NCI-H1436 treated with DMSO at 0.1 percent for 48 hours (cell line): ENCODE measurements at places on chromosomes 6 and 20.

DNA sequence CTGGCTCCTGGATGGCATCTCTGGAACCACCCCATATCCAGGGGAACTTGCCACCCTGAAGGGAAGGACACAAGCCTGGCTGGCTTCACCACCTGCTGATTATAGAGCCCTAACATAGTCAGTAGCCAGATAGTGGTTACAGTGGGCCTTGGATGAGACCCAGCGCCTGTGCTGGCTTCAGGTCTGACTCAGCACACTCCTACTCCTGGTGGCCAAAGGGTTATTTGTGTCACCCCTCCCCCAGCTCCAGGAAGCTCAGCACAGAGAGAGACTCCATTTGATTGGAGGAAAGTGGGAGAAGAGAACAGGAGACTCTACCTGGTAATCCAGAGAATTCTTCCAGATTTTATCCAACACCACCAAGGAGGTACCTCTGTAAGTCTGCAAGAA lies 12.8 kb downstream of the SNX14 start:
- no peak for DNase-seq

DNA sequence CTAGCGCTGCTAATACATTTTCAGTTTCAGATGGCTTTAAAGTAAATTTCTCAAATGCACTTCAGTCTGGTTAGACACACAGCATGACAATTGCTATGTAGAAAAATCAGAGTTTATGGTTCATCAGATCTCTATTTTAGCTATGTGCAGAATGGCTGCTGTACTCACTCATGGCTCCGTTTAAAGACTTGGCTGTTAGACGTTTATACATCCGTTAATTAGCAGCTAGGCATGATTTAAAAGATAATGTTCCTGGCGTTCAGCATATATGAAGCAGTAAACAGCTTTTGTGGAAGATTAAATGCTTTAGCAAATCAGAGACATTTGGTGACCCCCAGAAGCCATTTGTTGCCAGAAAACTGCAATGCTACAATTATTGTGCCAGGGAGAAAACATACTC lies 350.0 kb upstream of the MANEA start:
- peak; percentile 28 for DNase-seq

DNA sequence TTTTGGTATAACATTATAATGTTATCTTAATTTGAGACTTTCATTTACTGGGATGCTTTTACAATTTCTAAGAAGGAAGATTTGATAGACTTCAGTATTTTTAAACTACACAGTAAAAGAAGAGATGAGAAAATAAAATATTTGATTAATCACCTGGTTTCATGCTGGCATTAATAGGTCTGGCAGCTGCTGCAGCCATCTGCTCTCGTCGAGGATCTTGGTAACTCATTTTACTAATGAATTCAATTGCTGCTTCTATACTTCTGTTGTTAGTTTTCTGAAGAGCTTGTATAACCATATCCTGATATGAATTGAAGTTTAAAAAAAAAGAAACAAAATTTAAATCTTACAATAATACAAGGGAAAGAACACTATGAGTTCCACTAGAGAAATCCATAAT lies 23.0 kb downstream of the LATS1 start:
- DNase-seq: no peak

- DNase-seq: no peak
Measured at GRCh38 chr6:111631018-111631417, 25.3 kb upstream of the TRAF3IP2 start.

DNA sequence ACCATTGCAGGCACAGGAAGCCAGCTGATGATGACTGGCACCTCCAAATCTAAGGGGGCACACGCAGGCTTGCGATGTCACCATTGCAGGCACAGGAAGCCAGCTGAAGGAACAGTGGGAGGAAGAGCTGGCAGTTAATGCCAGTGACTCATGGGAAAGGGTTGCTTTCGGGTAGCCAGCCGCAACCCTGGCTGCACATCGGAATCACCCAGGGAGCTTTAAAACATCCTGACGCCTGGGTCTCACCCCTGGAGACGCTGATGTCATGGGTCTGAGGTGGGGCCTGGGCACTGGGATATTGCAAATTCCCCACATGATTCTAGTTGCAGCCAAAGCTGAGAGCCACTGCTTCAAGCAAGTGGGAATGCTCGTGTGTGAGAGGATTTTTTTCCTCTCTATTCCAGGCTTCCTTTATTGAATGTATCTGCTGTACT lies 16.1 kb upstream of the CCN6 start:
- no peak for DNase-seq

DNA sequence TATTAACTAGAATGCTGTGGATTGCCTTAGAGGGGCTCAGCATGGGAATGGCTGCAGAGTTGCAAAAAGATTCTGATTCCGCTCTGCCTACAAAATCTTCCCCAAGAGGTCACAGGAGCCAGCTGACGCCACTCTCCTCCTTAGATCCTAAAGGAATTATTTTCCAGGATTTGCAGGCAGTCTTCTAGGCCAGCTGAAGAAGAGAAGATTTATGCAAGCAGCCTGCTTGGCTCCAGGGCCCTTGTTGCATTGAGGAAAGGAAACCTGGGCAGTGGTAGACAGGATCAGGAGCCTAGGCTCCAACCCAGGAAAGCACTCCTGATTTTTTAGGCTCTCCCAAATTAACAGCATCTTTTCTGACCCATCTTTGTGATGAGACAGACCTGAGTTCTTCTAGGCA lies 245.8 kb downstream of the PKHD1 start:
- no peak for DNase-seq

DNA sequence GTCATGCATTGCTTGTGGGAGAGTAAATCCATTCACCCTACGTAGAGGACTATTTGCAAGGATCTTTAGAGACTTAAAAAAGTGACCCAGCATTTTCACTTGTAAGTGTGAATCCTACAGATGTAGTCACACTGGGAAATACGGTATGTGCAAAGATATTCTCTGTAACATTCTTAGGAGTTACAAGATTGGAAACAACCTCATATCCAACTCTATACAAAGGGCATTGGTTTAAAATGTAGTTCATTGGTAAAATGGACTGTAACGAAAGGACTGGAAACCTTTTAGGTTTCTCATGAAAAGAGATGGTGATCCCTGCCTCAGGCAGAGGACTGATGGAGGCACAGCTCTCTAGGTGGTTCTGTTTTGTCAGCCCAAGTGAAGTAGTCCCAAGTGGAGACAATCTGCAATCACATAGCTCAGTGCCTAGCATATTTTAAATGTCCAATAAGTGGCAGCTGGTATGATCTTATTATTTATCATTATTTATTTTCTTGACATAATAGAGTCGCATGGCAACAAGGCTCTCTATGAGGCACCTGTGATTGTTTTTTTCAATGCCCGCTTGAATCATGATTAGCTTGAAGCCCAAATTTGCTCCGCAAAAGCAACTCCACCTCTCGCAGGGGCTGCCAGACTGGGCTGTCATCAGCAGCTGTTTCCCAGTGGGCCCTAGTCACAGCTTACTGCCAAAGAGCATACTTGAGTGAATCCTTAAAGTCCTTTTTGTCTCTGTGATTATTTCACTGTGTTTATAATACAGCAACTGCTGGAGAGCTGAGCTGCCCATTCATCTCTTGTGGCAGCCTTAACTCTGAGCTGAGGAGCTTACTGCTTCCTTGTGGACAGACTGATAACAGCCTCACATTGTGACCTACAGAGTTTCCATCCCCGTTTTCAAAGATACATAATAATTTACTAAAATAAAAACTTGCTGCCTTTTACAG lies 19.8 kb upstream of the ENPP1 start:
- DNase-seq: peak; percentile 29

- no peak for DNase-seq
Measured at GRCh38 chr20:8562356-8562755, 430.3 kb downstream of the PLCB1 start.

DNA sequence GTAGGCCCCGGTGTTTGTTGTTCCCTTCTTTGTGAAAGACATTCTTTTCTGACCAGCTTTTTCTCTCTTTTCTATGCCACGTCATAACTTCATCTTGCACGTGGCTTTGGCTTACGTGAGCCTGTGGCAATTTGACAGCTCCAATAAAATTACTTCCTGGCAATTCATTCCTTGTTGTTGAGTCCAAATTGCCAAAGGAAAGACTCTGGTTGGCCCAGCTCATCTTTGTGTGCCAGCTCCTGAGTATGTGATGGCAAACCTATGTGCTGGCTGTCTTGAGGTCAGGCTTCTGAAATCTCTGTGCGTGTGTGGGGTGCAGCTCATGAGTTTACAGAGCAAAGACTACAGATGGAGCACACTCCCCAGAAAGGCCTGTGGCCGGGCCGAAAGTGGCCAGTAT lies 272.5 kb upstream of the SGK1 start:
- no peak for DNase-seq

- no peak for DNase-seq
Measured at GRCh38 chr6:112218563-112218962, 35.8 kb downstream of the LAMA4 start.
